ENCODE measurements at places on chromosomes 5 and 9. TPM values are rescaled to one million over a fixed set of nuclear protein-coding genes. Genes with fewer than 3 reads are reported as not detected.

The FYB1 gene
- total RNA-seq: 0.26 TPM

The OR13C3 gene
- not detected for total RNA-seq

The DMGDH gene
- total RNA-seq: 11.6 TPM

GRCh38 chr5:4642525-4642924 lies 497.6 kb upstream of the ADAMTS16 start:
- DNase-seq: no peak

DNA sequence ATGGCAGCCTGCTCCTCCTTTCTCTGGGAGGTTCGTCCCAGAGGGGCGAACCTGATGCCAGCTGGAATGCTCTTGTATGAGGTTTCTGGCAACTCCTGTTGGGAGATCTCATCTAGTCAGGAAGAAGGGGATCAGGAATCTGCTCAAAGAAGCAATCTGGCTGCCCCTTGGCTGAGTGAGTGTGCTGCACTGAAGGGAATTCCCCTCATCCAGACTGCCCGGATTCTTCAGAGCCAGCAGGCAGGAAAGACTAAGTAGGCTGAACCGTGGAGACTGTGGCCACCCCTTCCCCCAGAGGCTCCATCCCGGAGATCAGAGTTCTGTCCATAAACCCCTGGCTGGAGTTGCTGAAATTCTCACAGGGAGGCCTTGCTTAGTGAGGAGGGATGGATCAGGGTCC lies 476.0 kb downstream of the CSNK1G3 start:
- DNase-seq: no peak

GRCh38 chr5:76069061-76069735 lies 14.0 kb upstream of the SV2C start:
- no peak for DNase-seq

- DNase-seq: no peak
Observed at GRCh38 chr5:96459313-96460121, 26.5 kb upstream of the PCSK1 start.

DNA sequence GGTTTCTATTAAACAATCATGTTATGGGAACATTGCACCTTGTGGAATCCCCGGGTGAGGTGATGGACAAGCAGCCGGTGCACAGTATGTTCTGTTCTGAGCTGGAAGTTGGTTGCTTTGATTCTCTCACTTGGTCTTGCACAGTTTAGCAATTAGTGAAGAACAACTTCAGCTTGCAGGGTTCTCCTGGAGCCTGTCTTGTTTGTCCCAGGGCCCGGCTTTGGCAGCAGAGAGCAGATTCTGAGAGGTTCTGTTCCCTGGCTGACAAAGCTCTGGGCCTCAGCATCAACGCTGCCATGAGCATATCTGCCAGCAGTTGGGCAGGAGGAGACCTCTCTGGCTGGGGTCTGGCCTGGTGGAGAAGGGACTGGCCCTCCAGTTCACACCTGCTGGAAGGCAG lies 16.9 kb downstream of the GADD45G start:
- DNase-seq: no peak

DNA sequence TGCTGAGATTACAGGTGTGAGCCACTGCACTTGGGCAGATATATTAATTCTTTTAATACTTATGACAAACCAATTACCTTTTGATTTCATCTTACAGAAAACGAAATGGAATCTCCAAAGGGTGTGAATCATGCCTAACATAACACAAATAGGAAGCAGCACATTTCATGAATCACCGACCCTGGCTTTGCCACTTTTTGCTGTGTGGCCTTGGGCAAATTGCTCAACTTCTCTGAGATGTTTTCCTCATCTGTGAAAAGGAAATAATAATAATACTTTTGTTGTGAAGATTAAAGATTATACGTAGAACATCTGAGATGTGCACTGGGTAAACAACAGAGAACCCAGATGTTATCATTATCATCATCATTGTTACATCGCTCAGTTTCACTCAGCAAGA lies 50.7 kb upstream of the FREM1 start:
- peak; percentile 35 for DNase-seq

DNA sequence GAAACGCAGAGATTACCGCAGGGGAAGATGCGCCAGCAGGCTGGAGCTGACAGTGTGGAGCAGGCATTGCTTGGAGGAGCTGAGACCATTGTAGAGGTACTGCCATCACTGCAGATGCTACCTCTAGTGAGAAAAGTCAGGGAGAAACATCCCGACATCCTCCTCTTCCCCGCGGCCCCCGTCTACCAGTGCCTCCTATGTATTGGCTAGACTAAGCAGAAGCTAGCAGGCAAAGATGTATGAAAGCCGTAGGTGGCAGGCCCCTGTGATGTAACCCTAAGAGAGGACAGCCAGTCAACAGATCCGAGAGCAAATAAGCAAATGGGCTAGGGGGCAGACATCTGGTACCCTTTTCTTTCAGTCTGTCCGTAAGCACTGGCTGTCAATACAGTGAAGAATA lies 115.5 kb upstream of the ACTBL2 start:
- no peak for DNase-seq

DNA sequence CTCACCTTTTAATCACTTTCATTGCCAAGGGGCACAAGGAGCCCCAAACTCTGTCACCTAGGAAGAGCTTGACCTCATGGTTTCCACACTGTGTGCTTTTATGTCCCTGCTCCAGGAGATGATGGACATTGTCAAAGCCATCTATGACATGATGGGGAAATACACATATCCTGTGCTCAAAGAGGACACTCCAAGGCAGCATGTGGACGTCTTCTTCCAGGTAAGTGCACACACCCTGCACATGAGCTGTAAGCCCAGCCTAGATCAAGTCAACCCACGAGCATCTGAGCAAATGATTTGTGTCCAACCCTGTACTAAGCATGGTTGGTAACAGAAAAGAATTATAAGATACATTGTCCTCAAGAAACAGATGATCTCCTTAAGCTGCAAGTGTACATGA lies 50.8 kb upstream of the GABRP start:
- no peak for DNase-seq

DNA sequence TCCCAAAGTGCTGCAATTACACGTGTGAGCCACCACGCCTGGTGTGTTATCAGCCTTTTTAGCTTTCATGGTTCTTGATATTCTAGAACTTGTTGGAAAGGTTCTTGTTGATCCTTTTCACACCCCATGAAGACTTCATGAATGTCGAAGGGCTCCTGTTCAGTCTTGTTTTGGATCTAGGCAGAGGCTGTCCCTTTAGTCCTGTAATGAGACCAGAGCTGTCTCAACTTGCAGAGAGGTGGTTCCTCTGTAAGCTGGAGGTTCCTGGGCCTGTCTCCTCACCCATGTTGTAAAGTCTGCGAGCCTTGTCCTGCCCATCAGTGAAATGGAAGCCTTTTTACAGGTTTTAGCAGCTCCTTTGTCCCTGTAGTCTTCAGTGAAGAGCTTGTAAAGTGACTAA lies 38.2 kb downstream of the PRRC2B start:
- peak; percentile 97 for DNase-seq

DNA sequence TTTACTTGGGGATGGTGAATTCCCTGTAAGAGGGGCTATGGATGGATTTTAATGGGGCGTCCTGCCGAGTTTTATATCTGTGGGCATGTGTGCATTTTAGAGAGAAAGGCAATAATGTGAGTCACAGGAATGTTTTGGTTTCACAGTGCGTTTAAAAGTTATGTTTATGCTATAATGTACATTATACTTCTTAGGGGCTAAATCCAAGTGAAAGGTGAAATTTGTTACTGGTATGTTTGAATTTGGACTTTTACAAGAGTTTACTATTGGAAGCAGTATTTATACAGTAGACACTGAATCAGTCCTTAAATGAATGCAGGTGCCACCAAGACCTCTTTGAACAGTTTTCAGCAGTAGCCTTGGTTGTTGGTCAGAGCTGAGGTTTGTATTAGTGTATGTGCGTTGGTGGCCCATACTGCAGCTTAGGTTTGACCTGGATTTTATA lies 5.6 kb downstream of the JMY start:
- no peak for DNase-seq

- no peak for DNase-seq
Observed at GRCh38 chr9:121357011-121357410, 13.0 kb downstream of the STOM start.

DNA sequence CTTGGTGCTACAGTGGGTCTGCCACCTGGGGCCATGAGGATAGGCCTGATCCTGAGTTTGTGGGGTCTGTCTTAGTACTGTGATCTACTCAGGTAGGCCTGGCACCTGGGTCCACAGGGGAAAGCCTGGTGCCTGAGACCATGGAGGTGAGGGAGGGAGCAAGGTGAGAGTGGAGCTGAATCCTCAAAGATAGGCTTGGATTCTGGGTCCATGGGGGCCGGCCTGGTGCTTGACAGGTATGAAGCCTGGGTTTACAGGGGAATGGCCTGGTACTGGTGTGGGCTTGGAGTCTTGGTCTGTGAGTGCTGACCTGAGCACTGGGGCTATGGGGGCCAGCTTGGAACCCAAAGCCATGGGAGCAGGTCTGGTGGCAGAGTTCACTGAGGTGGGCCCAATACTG lies 439.2 kb upstream of the SMARCA2 start:
- DNase-seq: no peak

GRCh38 chr9:117093891-117094844 lies 320.7 kb downstream of the ASTN2 start:
- no peak for DNase-seq

Data from bronchial epithelial cell (primary cell).